ENCODE measurements at places on chromosomes 6 and 20.
A peak's percentile ranks its signal among the peaks of the same experiment; 100 is the strongest.

GRCh38 chr20:61728786-61729770 is 336.6 kb downstream of the TAF4 start:
- DNase-seq, result no peak

DNA sequence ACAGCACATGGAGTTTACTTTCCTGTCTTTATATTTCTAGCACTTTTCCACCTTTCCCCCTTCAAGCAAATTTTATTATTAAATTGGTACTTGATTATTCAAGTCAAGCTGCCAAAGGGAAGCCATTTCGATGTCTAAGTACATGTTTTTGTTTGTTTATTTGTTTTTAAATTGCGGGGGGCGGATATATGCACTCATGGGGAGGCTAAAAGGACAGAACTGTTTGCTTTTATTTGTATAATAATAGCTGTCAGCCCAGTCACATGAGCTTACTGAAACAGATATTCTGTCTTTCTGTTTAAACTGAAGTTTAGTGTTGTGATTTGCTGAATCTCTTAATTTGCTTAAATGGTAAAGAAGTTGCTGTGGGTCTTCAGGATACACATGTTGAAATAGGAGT is 49.6 kb upstream of the PLCG1 start:
- no peak for DNase-seq

DNA sequence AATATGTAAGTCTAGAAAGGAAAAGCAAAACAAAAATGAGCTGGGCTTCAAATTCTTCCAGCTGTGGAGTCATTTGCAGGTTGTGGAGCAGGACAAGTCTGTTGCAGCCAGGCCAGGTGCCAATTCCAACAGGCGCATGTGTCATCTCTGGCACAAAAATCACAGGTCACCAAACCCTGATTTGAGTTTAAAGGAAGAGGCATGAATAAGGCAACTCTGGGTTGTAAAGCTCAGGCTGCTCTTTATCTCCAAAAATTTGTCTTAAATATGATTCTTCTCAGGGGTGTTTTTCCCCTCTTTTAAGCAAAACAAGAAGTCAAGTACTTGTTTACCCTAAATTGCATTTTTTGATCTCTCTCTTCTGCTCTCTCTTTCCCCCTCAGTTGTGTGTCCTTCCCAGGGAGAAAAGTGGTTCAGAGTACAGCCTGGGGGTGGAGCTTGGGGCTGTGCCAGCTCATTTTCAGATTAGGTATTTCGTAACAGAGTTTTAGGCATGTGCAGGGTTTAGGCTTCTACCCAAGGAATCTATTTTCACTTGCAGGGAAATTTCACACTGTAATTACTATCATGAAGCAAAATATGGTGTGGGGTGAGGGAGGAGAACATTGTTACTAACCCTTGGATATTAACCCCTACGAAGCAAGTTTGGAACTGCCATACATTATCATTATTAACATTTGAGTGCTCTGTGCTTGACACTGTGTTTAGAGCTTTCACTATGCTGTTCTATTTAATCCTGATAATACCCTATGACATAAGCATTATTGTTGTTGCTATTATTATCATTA is 8.3 kb upstream of the NCOA3 start:
- peak; percentile 82 for DNase-seq

DNA sequence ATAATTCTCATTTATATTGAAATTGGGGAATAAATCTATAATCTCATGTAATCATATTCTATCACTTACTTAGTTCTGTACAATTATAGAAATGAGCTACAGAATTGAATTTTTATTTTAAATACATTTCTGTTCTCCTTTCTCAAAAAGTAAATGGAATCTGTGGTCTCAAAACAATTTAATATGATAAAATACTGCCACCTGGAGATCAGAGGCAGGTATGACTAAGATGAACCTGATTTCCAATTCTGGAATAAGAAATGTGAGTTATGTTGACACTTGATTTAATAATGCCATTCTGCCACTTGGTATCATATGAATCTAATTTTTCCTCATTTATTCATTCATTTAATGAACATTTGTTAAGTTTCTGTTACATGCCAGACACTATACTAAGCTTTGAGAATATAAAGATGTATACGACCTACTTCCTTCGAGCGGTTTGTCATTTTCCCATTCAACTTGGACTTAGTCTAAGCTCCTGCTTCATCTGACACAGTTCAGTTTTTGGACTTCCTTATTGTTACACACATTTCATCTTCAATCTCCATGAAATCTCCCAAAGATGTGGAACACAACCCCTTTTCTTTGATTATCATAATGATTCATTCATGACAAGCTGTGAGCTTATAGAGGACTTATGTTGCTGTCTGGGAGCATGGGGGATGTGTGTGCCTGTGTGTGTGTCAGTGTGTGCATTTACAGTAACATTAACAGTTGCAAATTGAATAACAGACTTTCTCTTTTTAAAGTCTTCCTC is 7.5 kb upstream of the CCDC28A start:
- no peak for DNase-seq

DNA sequence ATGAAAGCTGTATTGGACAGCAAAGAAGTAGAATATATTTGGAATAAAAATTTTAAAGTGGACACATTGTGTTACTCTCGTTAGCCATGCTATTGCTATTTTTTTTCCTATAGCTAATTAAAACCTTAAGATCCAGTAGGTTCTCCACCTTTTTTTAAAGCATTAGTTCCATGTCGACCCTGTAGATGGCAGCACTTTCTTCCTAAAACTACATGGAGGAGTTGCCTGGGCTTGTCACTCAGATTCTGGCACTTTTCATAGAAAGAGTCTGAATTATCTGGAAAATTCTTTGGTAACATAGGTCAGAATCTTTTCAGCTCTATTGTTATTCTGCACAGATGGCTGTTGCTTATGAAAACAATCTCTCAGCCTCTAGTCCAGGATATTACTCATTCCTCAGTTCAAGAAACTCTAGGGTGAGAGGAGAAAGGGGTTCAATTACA is 42.0 kb upstream of the ESR1 start:
- DNase-seq, result no peak

DNA sequence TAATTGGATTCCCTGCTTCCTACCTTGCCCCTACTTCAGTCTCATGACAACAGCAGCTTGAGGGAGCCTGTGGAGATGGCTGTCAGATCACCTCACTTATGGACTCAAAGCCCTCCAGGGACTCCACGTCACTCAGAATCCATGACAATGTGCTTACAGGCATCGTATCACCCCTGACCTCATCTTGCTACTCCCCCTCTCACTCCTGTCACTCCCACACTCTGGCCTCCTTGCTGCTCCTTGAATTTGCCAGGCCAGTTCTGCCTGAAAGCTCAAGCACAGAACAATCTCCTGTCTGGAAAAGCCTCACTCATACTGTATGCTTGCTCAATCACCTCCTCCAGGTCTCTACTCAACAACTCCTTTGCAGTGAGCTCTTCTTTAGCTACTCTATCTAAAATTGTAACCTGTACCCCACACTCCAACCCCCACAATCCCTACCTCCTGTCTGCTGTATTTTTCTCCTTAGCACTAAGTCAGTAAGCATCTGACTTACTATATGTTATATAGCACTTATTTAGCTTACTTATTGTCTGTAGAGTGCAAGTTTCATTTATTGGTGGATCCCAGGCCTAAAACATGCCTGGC is 10.7 kb upstream of the GSTA4 start:
- DNase-seq, result no peak
